SJCRH30 (cell line): ENCODE measurements at places on chromosomes 6 and 20. TPM values are rescaled to one million over a fixed set of nuclear protein-coding genes. Genes with fewer than 3 reads are reported as not detected.

GRCh38 chr6:2231438-2231837 is 14.0 kb downstream of the GMDS start:
- DNase-seq: no peak

DNA sequence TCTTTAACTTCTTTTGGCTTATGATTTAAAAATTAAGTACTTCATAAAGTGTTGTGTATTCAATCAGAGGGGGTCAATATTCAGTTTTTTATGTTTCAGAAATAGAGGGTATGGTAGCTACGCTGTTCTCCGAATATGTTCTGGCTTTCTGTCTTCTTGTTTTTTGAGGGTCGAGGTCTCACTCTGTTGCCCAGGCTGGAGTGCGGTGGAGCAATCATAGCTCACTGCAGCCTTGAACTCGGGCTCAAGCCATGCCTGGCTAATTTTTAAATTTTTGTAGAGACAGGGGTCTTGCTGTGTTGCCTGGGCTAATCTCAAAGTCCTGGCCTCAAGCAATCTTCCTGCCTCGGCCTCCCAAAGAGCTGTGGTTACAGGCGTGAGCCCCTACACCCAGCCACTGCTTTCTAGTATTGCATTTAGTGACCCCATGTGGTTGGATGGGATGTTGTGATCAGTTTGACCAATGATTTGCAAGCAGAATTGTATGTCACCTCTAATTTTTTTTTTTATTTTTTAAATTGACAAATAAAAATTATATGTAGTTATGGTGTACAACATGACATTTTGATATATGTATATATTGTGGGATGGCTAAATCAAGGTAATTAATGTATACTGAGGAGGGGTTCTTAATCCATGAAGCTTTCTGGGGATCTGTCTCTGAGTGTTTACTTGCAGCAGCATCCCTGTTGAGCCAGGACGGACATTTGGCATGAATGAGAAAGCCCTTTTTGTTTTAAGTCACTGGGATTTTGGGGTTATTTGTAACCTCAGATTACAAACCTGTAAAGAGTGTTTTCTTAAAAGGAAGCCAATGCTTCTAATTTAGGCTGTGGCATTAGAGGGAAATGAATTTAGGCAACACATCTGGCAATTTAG is 38.5 kb upstream of the DEK start:
- no peak for DNase-seq

PPP1R16B gene
- 34.0 and 36.5 TPM in 2 replicates for total RNA-seq

PCMTD2 gene
- total RNA-seq: 24.2 and 31.0 TPM in 2 replicates

GRCh38 chr6:43096451-43097097 is 20.5 kb downstream of the PTK7 start:
- no peak for DNase-seq

BHLHE23 gene
- not detected in 2 replicates for total RNA-seq

DNA sequence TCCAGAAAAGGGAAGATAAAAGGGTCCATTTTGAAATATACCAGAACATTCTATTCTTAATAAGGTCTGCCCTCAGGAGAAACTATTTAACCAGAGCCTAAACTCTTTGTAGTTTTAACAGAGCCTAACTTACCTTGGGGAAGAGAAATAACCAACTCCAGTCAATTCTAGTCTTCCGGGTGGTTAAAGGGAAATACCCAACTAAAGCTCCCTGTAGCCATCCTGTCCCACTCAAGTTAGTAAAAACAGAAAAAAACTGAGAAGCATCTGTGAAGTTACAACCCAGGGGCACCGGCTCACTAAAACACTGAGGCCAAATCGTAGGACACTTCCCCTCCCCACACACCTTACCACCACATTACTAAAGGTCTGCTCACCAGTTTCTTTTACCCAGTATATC is 23.7 kb downstream of the CEP85L start:
- no peak for DNase-seq

- DNase-seq: no peak
Measured at GRCh38 chr20:53870426-53871315, 199.7 kb downstream of the BCAS1 start.

- DNase-seq: no peak
Measured at GRCh38 chr6:1708820-1709219, 99.1 kb downstream of the FOXC1 start.

DNA sequence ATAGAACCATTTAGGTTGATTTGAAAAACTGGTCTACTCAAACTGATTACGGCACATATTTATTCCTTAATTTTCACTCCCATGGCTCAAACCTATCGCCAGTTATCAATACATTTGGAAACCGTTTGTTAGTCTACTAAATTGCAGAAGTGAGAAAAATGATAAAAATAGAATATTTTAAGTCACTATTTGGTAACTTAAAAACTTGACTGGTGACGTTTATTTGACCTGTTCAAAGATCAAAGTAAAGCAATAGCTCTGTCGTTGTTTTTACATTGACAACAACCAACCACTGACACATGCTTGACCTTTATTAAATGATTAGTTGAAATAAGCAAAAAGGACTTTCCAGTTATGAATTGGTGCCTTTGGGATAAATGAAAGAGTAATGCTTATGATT is 402.9 kb upstream of the MAP3K7 start:
- no peak for DNase-seq

DNA sequence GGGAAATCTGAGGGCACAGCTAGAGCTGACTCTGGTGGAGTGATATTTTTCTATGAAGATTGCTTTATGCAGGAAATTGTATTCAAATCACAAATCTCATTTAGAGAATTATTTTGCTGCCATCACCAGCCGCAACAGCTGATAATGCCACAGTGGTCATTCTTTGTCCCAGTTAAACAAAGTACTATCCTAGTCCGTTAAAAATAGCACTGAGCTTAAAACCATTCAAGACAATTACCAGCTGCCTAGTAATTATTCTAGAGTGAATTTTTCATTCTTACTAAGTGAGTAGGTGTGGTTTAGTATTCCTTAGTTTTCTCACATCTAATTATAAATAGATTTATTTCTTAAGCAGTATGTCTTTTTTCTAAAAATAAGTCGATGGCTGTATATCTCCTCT is 190.5 kb downstream of the SLC35F1 start:
- DNase-seq: no peak

DNA sequence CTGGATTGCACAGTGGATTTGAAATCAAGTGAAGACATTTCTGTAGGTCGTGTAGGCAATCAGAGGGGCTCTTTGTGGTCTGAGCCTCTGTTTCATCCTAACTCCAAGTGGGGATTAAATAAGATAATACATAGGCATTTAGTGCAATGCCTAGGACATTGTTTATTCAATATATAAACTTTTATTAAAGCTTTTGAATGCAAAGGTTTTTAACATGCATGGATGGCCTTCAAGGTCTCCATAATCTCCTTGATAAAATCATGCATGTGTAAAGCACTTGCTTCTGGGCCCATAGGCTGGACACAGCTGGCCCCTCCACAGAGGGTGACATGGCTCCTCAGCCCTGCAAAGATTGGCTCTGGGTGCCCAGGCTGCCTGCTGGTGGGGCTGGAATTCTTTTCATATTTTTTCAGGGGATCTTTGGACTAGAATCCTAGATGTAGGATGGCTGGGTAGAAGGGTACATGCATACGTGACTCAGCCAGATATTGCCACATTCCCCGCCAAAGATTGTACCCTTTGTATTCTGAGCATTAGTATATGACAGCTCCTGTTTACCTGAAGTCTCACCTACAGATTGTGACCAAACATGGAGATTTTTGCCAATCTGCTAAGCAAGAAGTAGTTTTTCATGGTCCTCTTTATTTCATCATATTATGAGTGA is 19.0 kb upstream of the AVP start:
- DNase-seq: no peak

PXDC1 gene
- 7.8 and 8.1 TPM in 2 replicates for total RNA-seq

DNA sequence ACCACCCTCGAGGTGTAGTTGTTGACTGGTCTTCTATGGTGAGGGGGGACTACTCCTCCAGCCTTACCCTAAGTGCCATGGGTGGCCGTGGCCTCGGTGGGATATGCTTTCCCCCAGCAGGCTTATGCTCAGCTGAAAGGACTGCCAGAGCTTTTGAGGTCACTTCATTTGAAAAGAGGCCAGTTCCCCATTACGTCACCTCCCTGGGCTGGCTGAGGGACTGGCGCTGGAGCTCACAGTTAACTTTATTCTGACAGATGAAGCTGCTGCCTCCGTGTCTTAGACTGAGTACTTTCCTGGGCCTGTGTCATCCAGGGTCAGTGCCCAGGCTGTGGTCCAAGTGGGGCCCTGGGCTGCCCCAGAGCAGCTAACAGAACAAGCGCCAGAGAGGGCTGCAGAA is 42.8 kb upstream of the PCMTD2 start:
- peak; percentile 59 for DNase-seq

- DNase-seq: no peak
Measured at GRCh38 chr6:145118224-145118623, 617.1 kb downstream of the EPM2A start.

- DNase-seq: no peak
Measured at GRCh38 chr6:82371799-82372546, 8.4 kb downstream of the TPBG start.

DNA sequence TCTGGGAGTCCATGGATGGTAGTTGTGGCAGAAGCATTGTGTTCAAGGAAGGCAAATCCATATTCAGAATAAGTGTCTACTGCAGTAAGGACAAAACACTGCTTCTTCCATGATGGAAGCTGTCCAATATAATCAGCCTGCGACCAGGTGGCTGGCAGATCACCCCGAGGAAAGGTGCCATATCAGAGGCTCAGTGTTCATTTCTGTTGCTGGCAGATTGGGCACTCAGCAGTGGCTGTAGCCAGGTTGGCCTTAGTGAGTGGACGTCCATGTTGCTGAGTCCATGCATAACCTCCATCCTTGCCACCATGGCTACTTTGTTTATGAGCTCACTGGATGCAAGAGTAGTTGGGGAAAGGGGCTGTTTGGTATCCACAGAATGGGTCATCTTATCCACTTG is 130.2 kb downstream of the SGK1 start:
- no peak for DNase-seq

DNA sequence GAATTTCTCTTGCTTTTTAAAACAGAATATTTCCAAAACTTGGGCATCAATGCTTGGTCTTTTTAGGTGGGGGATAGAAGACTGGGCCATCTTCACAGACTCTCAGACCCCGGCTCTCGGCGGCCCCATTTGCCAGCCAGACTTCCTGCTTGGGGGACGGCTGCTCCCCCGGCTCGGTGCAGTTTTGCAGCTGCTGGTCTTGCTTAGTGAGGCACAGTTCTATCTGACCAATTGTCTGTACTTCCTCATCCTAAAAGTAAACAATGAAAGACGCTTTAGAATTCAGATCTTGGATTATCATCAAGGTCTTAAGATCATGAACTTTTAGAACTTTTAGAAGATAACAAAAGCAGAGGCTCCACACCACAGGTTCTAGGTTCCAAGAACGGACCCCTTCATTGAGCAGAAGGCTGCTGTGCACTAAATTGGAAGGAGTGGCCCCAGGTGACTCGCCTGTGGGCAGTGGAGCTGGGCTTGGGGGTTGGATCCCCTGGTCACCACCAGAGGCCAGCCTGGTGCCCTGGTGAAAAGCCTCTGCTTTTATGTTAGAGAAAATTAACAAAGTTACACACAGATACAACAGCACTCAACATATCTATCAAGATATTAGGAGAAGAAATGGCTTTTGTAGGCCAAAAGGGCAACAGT is 26.7 kb downstream of the RNASET2 start:
- peak; percentile 52 for DNase-seq

MUC22 gene
- not detected in 2 replicates for total RNA-seq

GPX5 gene
- total RNA-seq: not detected in 2 replicates
